Dorsolateral prefrontal cortex (tissue), 122 donors: ENCODE measurements at places on chromosomes 16 and 17. TPM values are rescaled to one million over a fixed set of nuclear protein-coding genes. Genes with fewer than 3 reads are reported as not detected.

The RTN4RL1 gene
- 18.6 TPM for total RNA-seq

The CD300LG gene
- total RNA-seq = not detected

The BPTF gene
- 126 TPM for total RNA-seq

The SEPTIN1 gene
- 7.2 TPM for total RNA-seq

The MSLN gene
- 0.42 TPM for total RNA-seq

The UMOD gene
- not detected for total RNA-seq

The AOC2 gene
- total RNA-seq = 3.4 TPM

The CLEC19A gene
- 0.54 TPM for total RNA-seq

The AGRP gene
- total RNA-seq = not detected

The P2RX1 gene
- total RNA-seq = 1.3 TPM

The GPR139 gene
- not detected for total RNA-seq
